ENCODE measurements at places on chromosomes 16 and 17.

DNA sequence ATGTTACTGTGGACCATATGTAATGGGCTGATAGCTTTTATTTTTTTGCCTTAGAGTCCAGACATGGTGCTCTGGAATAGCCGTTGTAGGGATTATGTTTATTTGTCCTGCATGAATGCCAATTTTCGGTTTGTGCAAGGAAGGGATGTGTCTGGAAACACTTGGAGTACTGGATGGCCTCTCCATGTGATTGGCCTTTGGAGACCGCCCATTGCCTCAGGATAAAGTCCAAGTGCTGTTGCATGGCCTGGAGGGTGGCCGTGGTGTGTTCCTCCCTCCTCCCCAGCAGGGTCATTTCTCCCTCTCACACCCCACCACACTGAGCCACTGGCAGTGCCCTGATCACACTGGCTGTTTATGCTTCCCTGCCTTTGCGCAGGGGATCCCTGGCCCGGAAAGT lies 93.9 kb downstream of the MSI2 start:
- no peak for DNase-seq

DNA sequence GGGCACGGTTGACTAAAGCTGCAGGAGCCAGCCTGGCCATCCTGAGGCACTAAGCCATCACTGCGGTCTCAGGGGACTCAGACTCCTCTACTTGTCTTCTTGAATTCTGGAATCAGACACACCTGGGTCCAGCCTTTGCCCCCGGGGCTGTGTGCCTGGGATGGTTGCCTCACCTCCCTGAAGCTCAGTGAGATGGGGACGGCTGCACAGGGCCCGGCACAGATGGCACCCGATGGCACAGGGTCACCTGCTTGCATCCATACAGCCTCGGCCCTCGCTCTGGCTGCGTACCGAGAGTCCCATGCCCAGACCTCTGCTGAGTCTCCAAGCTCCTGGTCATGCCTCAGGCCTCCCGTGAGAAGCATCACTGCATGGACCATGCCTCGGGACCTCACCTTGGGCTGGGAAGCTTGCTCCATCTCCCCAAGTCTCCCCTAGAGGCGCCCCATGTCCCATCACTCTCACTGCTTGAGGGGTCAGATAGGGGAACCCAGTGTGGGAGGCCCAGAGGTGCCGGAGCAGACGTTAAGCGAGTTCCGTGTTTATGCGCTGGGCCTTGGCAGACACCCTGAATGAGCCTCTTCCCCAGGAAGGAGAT lies 316.3 kb downstream of the SEC14L1 start:
- DNase-seq, result no peak

DNA sequence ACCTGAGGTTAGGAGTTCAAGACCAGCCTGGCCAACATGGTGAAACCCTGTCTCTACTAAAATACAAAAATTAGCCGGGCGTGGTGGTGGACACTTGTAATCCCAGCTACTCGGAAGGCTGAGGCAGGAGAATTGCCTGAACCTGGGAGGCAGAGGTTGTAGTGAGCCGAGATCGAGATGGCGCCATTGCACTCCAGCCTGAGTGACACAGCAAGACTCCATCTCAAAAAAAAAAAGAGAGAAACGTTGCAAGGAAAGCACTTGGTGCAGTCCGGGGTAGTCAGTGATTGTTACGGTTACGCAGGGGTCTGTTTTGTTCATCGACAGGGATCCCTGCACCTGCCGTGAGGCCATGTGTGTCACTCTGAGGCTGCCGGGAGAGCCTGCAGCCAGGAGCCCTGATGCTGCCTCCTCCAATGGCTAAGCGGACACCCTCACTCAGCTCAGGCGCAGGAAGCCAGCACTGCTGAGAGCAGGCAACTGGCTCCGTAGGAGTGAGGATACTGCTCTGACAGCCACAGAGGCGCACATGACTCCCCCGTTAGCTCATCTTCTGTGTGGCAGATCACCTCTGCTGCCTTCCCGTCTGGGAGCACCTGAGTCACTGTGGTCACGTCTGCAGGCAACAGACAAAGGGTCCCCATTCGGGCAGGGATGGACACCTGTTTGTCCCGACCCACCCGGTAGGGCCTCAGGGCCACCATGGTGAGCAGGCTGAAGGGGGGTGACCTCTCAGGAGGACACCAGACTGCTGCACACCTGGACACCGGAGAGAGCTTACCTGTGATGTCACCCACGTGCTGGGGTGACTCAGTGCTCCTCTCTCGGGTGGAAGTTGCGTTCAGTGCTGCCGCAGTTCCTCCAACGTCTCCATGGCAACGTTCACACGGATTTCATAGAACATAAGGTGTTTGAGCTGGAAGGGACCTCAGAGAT lies 5.2 kb upstream of the RAB26 start:
- no peak for DNase-seq

DNA sequence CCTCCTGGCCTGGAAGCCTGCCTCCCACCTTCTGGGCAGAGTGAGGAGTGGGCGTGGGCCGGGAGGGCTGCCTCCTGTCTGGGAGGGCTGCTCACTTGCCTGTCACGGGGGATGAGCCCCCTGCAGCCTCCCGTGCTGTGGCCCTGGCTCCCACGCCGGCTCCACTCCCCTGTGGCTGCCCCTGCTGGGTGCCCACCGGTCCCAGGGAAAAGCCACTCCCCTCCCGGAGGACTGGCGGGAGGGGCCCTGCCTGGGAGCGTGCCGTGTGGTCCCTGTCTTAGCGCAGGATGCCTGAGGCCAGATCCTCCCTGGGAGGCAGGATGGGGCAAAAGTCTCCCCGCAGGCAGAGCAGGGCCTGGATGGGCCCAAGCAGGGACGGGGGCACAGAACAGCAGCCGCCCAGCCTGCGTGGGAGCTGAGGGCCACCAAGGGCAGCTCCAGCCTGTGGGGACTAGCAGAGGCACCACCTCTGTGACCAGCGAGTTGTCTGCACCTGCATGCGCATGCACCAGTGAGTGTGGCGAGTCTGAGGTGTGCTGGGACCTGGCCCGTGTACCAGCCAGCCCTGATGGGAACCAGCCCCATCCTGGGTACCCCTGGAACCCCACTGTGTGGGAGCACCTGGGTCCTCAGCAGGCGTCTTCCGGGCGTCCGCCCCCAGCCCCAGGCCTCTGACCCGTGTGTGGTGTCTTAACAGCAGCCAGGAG lies 339.9 kb downstream of the SEC14L1 start:
- DNase-seq, result no peak

GRCh38 chr17:28446716-28447395 lies 26.6 kb upstream of the SLC13A2 start:
- DNase-seq, result no peak

DNA sequence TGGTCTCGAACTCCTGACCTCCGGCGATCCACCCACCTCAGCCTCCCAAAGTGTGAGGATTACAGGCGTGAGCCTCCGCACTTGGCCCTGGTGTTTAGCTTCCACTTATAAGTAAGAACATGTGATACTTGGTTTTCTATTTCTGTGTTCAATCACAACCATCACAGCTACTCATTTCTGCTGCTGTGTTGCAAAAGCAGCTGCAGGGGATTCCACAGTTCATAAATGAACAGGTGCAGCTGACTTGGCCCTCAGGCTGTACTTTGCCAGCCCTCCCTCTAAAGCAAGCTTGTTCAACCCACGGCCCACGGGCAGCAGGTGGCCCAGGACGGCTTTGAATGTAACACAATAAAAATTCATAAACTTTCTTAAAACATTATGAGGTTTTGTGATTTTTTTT lies 79.2 kb downstream of the SLC39A11 start:
- no peak for DNase-seq

DNA sequence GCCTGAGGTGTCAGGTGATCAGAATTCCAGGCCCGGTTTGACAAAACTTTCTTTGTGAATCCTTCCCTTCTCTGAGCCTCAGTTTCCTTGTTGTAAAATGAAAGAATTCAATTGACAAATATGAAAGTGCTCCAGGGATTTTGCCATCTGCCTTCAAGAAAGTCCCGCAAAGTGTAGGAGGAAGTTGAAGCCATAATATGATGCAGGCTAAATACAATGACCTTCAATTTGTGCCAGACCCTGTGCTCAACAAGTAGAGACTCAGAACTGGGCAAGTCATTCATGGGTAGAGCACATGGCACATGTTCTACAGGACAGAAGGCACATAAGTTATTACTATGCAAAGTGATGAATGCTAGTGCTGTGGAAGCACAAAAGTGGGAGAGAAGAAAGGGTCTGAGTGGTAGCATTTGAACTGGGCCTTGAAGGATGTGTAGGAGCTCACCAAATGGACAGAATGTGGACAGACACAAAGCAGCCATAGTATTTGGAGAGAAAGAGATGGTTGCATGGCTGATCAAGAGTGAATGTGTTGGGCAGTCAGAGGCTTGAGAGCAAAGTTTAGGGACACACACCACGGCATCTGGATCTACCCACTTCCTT lies 2.4 kb upstream of the SCIMP start:
- no peak for DNase-seq

- no peak for DNase-seq
Observed at GRCh38 chr17:19255279-19255678, 18.1 kb downstream of the EPN2 start.

- no peak for DNase-seq
Observed at GRCh38 chr16:49806446-49806845, 49.5 kb downstream of the ZNF423 start.

- DNase-seq, result no peak
Observed at GRCh38 chr17:76545918-76546555, 6.2 kb downstream of the PRCD start.

GRCh38 chr17:7850701-7851437 lies 4.0 kb upstream of the TMEM88 start:
- DNase-seq, result no peak

- DNase-seq, result no peak
Observed at GRCh38 chr16:89918453-89919347, at the start of gene MC1R. Gene MC1R (plus strand): TSS chr16:89918862. CDS start chr16:89919259, 397 bp downstream.

DNA sequence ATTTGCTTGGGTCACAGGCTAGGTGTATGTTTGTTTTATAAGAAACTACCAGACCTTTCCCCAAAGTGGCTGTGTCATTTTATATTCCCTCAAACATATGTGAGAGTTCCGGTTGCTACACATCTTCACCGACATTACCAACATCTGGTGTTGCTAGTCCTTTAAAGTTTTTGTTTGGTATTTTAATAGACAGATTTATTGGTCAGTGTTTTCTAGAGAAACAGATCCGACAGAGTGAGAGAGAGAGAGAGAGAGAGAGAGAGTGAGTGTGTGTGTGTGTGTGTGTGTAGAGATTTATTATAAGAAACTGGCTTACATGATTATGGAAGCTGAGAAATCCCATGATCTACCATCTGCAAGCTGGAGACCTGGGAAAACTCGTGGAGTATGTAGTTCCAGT lies 31.0 kb downstream of the LDHD start:
- no peak for DNase-seq

GRCh38 chr16:53680756-53681155 lies 22.9 kb downstream of the RPGRIP1L start:
- no peak for DNase-seq

- DNase-seq, result no peak
Observed at GRCh38 chr17:80727409-80727755, 182.7 kb downstream of the RPTOR start.

DNA sequence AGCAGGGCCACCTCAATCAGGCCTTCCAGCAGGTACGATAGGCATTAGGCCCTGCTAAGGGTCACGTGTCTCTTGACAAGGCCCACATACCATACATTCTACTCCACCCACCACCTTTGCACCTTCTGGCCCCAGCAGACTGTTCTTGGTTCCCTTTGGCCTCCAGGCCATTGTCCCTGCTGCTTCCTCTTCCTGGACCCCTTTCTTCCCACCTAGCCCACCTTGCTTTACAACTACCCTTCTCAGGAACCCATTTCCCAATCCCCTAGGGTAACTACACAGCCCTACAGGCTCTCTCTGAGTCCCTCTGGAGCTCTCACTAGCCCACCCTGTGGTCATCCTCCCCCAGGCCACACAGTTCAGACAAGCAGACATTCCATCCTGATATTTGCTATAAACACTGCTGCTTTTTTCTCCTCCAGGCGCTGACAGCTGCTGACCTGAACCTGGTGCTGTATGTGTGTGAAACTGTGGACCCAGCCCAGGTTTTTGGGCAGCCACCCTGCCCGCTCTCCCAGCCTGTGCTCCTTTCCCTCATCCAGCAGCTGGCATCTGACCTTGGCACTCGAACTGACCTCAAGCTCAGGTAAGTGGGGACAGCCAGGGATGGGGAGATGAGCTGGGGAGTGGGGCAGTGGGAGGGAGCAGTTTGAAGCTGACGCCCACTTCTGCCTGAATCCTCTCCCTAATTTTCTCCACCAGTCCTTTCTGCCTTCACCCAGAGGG lies 1.4 kb upstream of the NRN1L start:
- DNase-seq, result no peak

DNA sequence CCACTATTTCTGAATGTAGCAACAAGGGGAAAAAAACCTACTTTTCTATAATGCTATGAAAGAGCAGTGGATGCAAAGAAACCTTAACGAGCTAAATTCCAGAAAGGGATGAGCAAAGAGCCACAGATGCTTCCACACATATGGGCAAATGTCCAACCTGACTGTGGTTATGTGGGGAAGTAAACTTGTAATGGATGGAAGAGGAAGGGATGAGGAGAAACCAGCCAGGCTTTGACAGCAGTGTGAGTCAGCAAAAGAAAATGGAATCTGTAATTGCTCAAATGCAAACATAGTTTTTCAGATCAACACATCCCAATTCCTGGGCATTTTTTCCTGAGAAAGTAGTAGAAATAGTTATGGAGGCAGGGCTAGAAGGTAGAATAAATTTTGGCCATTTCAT lies 204.8 kb upstream of the CPHXL start:
- no peak for DNase-seq

DNA sequence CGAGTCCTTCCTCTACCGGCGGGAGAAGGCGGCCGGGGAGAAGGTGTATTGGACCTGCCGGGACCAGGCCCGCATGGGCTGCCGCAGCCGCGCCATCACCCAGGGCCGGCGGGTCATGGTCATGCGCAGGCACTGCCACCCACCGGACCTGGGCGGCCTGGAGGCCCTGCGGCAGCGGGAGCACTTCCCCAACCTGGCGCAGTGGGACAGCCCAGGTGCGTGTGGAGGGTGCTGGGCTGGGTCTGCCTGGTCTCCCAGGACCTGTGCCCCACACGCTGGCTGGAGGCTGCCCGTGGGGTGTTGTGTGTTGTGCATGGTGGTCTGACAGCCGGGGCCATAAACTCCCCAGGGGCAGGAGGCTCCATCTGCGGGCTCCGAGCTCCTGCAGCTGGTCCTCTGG lies 25.4 kb downstream of the FLYWCH1 start:
- DNase-seq, result no peak

DNA sequence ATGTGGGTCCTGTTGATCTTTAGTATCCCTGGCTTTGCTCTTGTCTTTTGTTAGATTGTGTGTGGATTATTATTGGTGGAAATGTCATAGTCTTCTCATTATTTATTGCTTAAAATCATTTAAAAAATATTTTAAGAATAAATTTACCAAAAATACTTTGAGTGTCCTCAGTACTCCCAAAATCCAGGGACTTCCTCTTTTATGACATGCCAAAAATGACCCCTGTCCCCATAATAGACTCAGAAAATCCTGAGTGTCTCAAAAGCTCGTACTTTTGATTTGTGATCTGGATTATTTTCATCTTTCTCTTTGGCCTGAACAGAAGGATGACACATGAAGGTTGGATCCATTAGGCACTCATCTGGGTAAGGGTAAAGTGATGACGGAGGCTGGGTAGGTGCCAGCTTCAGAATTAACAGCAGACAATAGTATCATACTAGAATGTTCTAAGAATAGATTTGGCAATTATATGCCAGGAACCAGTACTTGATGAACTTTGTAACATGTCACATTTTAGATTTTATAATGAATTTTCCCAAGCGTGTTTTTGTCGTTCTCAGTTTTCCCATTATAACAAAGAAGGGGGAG lies 602.2 kb upstream of the CDH8 start:
- no peak for DNase-seq

Measured in CD4-positive, alpha-beta T cell treated with Interleukin-4 for 1 hour (primary cell).